Esophagus muscularis mucosa (tissue), 4 donors: ENCODE measurements at places on chromosomes 1 and 21.
A peak's percentile ranks its signal among the peaks of the same experiment; 100 is the strongest.

DNA sequence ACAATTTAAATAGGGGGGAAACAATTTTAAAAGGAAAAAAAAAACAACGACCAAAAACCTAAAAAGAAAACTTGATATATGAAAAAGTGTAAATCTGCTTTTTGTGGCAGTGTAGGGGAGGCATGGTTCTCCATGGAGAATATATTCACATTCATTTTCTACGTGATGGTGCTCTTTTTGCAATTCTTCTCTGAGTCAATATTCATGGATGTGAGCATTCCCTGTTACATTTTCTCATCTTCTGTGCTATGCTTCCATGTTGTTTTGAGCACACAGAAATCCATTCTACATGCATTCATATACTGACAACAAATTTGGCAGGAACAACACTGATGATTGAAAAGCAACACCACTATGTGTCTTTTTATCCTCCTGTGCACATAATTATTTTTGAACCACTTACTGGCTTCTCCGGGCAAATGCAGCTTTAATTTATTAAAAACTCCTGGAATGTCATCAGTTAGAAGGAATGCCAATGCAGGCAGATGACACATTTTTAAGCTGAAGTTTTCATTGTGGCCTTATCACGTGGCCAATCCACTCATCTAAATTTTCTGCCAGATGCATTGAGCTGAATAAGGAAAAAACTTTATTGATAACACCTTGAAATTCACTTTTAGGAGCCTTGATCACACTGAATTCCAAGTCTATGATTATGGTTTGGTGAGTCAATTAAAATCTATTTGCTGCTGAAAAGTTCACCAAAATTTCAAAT is 590.6 kb downstream of the NUF2 start:
- DNase-seq, result no peak

- no peak for DNase-seq
Measured at GRCh38 chr1:94306521-94306920, 69.1 kb upstream of the ARHGAP29 start.

- peak; percentile 50 for DNase-seq
Measured at GRCh38 chr1:111406321-111406768, 21.2 kb downstream of the OVGP1 start.

DNA sequence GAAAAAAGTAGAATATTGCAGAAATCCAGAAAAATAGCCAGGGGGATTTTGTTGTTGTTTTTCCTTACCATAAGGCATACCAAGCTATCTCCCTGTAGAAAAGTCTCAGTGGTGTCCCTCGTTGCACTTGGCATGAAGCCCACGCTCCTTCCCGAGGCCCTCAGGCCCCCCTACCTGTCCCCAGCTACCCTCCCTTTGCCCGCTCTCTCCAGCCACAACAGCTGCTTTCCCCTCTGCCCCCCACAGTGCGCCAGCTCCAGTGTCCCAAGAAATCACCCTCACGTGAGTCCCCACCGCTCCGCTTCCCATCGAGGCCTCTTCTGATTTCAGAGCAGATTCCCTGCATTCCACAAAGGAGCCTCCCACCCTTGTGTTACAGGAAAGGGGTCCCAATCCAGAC is 8.4 kb downstream of the AGTRAP start:
- no peak for DNase-seq

DNA sequence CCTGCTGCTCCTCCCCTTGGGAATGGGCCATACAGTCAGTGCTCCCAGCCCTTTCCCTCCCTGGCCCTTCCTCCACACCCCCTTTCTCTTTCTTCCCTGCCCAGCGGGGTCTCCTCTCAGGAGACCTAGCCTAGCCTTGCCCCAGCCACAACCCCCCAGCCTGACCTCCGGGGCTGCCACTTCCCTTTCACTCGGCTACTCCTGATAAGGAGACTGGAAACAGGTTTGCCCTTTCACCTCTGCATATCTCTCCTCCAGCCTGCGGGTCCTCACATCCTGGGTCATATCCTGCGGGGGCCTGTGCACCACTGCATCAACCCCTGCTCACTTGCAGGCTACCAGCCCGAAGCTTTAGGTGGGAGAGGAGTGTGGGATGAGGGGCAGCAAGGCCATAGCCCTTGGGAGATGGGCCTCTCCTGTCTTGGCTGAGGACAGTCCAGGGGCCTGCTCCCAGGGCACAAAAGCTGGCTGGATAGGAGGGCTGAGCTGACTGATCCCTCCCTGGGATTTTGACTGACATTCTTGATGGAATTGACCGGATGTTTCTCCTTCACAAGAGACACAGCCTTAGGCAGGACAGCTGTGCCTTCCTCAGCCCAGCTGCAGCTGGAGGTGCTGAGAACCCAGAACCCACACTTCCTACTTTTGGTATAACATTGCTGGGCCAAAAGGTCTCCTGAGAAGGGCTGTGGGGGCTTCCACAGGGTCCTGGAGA is 19.2 kb upstream of the ALX3 start:
- no peak for DNase-seq

DNA sequence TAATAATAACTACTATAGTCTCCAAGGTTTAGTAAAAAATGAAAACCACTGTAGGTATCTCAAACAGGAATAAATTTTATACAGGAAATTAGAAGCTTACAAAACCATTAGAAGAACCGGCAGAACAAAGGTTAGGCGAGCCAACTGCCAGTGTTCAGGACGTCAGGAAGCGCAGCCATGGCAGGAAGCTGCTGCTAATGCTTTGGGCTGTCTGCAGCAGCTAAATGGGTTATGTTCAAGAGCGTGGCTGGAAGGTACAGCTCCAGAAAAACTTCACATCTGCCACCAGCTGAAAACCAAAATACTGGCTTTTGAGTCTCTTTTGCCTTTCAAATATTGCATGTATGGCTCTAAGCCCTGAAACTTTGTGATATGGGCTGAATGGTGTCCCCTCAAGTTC is 35.7 kb upstream of the MYSM1 start:
- no peak for DNase-seq

- no peak for DNase-seq
Measured at GRCh38 chr1:38194472-38194871, 147.9 kb upstream of the POU3F1 start.

- DNase-seq, result no peak
Measured at GRCh38 chr21:32335601-32336575, 37.2 kb downstream of the MRAP start.

DNA sequence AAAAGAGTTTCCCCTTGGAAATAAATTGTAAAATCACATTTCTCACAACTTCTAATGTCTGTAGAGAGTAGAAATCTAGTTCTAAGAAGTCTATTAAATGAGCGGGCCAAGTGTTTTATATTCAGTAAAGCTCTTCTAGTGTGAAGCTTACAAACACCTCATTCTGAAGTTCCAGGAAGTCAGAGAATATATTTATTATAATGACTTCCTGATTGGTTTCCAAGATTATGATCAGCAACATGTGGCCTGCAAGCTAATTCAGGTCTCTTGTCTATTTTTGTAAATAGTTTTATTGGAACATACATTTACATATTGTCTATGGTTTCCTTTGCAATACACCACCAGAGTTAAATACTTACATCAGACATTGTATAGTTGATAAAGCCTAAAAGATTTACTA is 603.9 kb downstream of the AMY1C start:
- DNase-seq, result no peak

GRCh38 chr1:60599574-60599973 is 482.8 kb upstream of the NFIA start:
- DNase-seq, result no peak

- DNase-seq, result no peak
Measured at GRCh38 chr21:42796327-42797062, 82.8 kb downstream of the WDR4 start.

- no peak for DNase-seq
Measured at GRCh38 chr1:17356387-17357026, 15.5 kb upstream of the PADI6 start.

GRCh38 chr1:225655509-225656258 is 2.8 kb upstream of the ENAH start:
- peak; percentile 21 for DNase-seq

DNA sequence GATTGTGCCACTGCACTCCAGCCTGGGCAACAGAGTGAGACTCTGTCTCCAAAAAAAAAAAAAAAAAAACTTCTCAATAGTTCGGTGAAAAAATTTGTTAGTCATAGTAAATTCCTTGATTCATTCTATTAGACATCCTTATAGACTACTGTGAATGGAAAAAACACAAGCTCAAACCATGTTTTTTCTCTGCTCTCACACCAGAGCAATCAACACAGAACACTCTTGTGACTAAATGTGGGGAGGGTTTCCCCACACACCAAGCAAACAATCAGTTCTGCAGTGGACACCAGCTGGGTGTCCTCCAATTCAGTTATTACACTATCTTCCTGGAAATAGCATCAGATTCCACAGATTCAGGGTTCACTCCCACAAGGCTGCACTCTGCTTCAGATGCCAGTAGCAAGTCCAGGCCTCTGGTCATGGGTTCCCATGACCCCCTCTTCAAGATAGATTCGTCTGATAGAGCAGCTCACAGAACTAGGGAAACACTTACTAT is 69.1 kb upstream of the TEKT2 start:
- no peak for DNase-seq

DNA sequence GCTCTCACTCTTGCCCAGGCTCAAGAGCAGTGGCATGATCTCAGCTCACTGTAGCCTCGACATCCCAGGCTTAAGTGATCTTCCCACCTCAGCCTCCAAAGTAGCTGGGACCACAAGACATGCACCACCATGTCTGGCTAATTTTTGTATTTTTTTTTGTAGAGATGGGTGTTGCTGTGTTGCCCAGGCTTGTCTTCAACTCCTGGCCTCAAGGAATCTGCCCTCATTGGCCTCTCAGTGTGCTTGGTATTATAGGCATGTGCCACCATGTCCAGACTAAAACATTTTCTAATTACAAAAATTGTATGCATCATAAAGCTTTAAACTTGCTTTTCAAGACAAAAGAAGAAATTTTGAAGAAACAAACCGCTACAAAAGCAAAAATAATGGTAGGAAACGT is 20.1 kb downstream of the CBR1 start:
- DNase-seq, result no peak

GRCh38 chr1:234205966-234206365 is 167.3 kb upstream of the COA6 start:
- no peak for DNase-seq

GRCh38 chr1:178407655-178408054 is 89.1 kb downstream of the CLEC20A start:
- DNase-seq, result no peak

DNA sequence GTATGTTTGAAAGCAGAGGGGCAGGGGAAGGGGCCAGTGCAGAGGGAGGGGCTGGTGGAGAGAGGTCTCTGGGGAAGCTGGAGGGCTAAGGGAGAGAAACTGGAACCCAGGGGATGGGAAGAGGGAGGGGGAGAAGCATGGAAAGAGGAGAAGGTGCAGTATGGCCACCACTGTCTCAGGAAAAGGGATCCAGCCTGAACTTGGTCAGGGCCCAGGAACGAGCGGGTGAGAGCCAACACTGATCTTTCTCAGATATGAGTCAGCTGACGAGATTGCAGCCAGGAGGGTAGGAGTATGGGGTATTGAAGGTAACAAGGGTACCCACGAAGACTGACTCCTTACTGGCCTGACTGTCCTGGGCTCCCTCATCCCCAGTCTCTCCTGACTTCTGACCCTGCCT is 18.0 kb downstream of the TIE1 start:
- DNase-seq, result no peak

DNA sequence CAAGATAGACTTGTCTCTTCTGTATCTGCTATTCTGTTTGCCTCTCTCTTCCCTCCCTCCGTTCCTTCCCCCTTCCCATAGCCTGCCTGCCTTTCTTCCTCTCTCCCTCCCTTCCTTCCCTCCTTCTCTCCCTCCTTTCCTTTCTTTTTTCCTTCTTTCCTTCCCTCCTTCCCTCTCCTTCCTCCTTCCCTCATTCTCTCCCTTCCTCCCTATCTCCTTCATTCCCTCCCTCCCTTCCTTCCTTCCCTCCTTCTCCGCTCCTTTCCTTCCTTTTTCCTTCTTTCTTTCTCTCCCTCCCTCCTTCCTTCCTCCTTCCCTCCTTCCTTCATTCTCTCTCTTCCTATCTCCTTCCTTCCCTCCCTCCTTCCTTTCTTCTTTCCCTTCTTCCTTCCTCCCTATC is 944 bp downstream of the AADACL4 start:
- DNase-seq, result no peak

DNA sequence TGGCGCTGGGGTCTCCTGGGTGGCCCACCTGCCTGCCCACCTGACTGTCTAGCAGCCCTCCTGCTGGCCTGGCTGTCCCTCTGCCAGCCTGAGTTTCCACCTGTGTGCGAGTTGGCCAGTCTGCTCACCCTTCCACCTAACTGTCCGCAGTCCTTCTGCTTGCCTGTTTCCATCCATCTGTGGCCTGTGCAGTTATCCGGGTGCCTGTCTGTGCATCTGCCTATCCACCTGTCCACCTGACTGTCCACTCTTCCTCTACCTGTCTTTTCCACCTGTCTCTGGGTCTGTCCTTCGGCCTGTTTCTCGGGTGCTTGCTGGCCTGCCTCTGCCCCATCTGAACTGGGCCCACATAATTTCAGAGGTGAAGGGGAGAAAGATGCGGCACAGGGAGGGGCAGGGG is 1.9 kb downstream of the KCNQ4 start:
- DNase-seq, result no peak

GRCh38 chr1:112386024-112386723 is 9.8 kb upstream of the CTTNBP2NL start:
- no peak for DNase-seq

DNA sequence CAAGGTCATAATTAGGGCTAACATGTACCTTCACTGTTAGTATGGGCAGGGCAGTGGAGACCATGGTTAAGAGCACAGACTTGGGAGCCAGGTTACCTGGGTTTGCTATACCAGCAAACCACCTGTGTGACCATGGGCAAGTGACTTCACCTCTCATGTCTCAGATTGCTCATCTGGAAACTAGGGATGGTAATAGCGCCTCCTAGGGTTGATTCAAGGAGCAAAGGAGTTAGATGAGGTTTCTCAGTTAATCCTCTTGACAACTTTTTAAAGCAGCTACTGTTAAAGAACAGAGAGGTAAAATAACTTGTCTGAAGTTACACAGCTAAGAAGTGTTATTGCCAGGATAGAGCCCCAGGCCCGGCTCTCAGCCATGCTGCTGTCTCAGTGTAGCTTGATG is 790 bp upstream of the MATN1 start:
- DNase-seq, result no peak

DNA sequence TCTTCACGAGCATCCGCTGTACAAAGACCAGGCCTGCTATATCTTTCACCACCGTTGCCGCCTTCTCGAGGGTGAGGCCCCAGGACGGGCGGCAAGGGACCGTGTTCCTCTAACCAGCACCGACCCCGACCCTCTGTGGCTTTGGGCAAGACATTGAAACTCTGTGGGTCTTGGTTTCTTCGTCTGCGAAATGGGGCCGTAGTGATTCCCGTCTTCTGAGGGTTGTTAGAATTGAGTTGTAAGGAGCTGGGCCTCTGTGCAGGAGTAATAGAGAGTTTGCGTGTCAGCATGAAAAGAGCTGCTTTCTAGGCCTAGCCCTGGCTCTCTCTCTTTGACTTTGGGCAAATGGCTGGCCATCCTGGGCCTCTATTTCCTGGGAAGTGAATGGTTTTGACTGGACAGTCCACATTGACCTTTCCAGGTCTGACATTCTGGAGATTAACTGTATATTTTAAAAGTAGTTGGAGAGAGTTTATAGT is 591 bp downstream of the MRPL37 start:
- no peak for DNase-seq
